ENCODE measurements at places on chromosomes 5 and 9. TPM values are rescaled to one million over a fixed set of nuclear protein-coding genes. Genes with fewer than 3 reads are reported as not detected.
A peak's percentile ranks its signal among the peaks of the same experiment; 100 is the strongest.

The C5orf58 gene
- total RNA-seq, result not detected

The FAM81B gene
- 6.6 TPM for total RNA-seq

GRCh38 chr5:146751781-146752401, 126.7 kb downstream of the PPP2R2B start:
- no peak for DNase-seq

DNA sequence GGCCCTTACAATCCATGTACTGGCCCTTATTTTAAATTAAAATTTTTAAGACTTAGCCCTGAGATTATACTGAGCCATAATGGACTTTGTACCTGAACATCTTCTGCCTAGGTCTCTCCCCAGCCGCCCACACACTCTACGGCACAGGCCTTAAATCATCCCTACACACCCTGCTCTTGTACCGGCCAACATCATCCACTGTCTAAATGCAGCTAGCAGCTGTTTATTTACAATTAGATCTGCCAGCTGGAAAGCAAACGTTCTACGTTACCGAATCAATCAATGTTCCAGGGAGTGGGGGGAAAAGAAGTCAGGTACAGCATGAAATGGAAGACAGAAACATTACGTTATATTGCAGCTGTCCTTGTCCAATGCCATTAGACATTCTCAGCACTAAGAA, 88.4 kb upstream of the GRAMD2B start:
- no peak for DNase-seq

The MSX2 gene
- 3.9 TPM for total RNA-seq

GRCh38 chr5:133825631-133826289, 142.7 kb downstream of the C5orf15 start:
- peak; percentile 50 for DNase-seq

GRCh38 chr9:2859776-2860379, 16.0 kb upstream of the PUM3 start:
- DNase-seq, result peak; percentile 29

GRCh38 chr9:95189251-95190098, 128.0 kb downstream of the FANCC start:
- DNase-seq, result peak; percentile 80

The ZNG1F gene
- total RNA-seq, result 1.1 TPM
